ENCODE measurements at places on chromosomes 7 and 10. TPM values are rescaled to one million over a fixed set of nuclear protein-coding genes. Genes with fewer than 3 reads are reported as not detected.

GRCh38 chr10:121527690-121528089, 70.6 kb downstream of the FGFR2 start:
- no peak for DNase-seq

DNA sequence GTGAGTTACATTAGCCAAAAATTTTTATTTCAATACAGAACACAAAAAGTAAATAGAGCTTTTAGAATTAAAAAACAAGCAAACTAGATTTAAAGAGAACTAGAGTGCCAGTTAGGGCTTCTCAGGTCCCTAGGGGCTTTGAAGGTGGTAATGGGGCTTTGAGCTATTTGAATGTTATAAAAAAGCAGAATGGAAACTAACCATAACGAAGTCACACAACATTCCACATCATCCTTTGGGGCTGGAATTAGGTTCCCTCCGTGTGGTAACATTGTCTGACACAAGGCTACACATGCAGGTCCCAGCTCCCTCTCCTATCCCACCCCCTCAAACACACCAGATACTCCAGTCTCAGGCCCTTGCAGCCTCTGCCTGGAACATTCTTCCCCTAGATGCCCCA, 15.3 kb downstream of the JAZF1 start:
- no peak for DNase-seq

DNA sequence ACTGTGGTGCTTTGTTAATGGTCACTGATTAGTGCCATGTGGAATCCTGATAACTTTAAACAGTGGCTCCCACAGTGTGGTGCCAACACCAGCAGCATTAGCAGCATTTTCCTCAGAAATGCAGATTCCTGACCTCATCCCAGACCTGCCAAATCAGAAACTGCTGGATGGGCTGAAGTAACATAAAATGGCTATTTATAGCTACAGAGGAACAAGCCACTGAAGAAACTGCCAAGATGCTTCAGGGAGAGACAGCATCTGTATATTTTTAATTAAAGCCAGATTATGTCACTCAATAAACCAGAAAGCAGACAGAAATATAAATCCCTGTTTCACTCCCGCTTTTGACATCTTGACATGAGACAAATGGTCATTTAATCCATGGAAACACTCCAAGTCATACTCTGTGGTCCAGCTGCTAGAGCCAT, 178.5 kb downstream of the AMPH start:
- DNase-seq = no peak

DNA sequence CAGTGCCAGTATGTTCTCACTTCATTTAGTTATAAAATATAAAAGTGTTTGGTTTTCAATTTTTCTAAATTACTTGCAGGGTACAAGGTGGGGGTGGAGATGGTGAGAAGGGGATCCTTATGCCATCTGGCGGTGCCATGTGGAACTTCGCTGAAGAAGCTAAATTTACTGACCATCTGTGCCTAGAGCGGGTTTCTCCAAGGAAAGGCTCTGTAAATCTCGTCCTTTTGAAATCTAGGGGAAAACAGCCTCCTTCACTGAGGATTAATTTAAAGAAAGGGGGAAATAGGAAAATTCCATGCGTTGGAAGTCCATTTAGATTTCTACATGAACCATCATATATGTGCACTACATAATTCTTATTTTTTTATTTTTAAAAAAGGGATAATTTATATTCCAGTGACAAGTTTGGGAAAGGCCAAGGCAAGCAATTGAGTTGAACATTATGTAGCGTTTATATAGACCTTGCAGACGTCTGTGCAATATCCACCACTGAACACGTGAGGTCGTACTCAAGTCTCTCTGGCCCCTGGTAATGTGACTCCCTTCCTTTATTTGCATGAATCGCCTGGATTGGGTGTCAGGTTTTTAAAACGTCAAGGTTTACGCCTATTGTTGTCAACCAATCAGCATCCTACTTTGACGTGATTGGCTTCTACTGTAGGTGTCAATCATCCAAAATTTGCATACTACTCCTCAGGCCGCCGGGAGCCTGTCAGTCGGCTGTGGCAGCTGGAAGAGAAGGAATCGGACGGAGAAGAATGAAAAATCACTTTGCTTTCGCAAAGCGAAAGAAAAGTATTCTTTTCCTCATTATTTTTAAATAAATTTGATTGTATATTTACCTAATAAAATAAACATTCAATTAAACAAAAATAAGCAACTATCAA, 297.1 kb upstream of the NFE2L3 start:
- no peak for DNase-seq

DNA sequence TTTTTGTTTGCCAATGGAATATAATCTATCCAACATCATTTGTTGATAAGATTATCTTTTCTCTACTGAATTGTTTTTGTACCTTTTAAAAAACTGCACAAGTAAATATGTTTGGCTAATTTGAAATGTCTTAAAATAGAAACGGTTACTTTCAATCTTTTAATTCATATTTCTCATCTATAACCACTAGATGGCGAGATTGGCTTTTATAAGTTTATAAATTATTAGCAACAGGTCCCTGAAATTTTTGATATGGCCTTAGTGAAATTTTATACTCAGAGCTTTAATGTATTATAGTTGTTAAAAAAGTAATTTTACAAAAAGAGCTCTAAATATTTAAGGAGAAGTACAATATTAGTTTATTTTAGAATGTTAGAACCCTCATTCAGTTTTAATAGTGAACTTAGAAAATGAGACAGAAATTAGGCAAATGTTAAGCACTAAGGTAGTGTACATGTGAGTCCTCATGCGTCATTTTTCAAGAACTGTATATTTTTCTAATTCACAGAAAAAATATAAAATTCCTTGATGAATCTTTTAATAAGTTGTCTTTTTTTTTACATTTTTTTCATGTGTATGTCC, 592.5 kb downstream of the ARL4A start:
- DNase-seq = no peak

SPDYE2 gene
- not detected for total RNA-seq
